ENCODE measurements at places on chromosomes 4 and X.

DNA sequence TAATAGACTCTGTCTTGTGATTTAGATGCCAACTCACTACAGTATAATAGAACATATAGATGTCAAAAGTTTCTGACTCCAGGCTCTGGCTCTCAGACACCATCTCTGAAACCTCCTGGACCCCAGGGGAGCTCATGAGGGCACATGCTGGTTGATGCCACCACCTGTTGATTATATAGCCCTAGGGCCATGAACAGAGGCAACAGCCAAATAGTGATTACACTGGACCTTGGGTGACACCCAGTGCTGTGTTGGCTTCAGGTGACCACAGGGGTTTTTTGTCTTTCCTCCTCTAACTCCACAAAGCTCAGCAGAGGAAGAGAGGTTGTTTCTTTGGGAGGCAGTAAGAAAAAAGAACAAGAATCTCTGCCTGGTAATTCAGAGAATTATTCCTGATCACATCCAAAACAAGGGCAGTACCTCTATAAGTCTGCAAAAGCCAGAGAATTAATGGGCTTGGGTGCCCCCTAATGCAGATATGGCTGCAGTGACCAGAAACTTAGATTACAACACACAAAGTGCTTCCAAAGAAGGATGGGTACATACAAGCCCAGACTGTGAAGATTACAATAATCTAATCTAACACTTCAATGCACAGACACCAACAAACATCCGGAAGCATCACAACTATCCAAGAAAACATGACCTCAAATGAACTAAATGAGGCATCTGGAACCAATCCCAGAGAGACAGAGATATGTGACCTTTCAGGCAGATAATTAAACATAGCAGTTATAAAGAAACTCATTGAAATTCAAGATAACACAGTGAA lies 1920.6 kb downstream of the ARAP2 start:
- no peak for DNase-seq

DNA sequence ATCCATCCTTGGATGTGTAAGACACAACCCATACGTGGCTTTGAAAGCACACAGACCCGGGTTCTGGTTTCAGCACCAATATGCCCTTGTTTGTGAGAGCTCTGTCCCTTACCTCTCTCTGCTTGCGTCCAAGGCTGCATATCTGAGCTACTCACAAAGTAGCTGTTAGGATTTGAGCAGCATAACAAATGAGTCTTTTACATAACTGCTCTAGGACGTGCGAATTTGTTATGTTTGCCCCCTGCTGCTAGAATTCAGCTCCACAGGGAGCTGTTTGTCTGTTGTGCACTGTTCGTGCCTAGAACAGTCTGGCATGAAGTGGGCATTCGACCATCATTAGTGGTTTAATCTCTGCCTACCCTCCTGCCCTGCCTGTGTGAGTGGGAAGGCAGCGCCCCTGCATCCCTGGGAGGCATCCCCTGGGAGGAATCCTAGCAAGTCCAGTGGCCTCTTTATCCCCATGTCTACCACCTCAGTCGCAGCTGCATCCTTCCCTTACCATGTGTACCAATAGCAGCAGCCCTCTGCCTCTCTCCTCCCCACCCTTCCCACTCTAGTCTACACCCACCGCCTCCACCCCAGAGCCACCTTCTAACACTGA lies 42.1 kb downstream of the SLC2A9 start:
- no peak for DNase-seq

- DNase-seq: peak; percentile 45
Measured at GRCh38 chr4:158051401-158052235, 121.2 kb downstream of the GASK1B start.

DNA sequence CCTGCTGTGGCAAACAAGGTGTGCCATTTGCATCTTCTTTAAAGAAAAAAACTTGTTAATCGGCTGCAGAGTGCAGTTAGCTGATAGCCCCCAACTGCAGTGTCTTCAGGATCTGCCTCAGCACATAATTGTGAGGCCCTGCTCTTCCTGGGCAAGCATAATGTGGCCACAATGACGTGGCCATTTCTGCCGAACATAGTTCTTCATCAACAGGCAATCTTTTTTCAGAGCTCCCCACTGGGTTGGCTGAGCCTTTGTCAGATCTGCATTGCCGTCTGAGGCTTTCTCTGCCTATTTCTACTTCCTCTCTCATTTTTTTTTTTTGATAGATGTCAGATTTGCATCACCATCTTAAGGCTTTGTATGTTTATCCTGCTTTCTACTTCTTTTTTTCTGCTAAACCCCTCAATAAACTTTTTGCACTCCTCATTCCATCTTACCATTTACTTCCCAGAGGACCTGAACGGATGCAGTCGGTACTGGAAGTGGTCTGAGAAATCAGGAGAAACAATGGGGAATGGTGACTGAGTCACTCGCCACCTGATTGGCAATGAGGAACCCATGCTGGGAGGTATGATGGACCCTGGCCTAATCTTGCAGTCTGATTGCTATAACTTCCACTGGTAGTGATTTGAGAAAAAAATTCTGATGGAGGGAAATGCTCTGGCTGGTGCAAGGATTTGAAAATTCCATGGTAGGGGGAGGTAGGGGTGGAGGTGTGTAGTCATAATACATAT lies 21.2 kb upstream of the TAB3 start:
- DNase-seq: no peak

GRCh38 chr4:88414755-88415154 lies 36.1 kb downstream of the HERC6 start:
- DNase-seq: no peak

DNA sequence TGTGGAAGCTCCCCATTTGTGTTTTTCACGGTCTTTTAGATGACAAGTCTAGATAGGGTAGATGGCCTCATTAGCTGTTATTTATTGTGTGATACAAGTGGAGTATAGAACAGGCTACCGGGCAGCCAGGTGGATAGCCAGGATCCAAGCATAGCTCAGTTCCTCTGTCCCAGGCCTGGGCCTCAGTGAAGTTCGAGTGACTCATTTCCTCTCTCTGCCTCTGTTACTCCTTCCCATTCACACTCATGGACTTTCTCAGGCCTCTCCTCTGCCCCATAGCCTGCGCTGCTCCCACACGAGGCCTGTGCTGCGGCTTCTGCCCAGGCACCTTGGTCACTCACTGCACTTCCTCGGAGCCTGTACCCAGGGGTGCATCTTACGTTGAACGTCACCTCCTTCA lies 54.5 kb downstream of the TENM3 start:
- no peak for DNase-seq

DNA sequence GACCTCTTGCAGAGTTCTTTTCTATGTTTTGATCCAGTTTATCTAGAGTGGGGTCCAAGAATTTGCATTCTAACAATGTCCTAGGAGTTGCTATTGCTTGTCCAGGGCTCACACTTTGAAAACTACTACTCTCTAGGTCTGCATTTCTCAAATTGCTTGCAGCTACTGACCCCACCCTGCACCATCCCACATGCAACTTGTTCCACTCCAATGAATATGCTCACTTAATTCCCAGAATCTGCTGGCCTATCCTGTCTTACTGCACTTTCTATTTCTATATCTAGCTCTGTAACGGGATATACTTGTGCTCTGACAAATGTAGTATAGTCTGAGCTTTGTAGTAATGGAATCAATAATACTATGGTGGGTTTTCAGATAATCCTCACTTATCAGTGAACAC lies 570.3 kb downstream of the IQCM start:
- DNase-seq: no peak

DNA sequence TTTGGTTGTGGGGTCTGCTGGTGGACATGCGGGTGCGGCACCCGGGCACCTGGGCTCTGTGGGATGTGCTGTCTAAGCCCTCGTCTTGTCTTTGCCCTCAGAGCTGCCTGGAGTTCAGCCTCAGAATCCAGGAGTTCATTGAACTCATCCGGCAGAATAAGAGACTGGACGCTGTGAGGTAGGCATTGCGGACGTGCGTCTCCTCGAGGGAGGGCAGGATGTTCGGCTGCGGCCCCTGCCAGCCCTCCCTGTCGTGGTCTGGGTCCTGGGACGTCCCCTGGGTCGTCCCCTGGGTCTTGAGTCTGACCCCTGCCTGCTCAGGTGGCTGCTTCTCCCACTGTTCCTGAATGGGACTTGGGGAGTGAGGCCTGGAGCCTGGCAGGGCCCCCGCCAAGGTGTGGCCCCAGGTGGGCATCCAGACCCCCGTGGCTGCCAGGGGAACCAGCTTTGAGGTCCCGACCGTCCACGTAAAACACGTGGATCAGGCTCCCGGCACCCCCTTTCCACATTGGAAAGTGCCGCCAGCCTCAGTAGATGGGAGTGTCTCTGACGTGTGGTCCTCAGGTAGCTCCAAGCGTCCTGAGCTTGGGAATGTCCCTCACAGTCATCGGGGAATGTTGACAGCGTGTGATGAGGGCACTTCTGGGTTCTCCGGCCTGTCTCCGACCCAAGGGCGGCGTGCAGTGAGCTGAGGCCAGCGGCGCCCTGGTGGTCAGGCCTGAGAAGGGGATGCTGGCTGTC lies 19.3 kb upstream of the UVSSA start:
- no peak for DNase-seq

- DNase-seq: no peak
Measured at GRCh38 chr4:177185151-177185550, 124.5 kb upstream of the NEIL3 start.

- DNase-seq: no peak
Measured at GRCh38 chr4:185903205-185903604, 91.2 kb upstream of the SORBS2 start.

DNA sequence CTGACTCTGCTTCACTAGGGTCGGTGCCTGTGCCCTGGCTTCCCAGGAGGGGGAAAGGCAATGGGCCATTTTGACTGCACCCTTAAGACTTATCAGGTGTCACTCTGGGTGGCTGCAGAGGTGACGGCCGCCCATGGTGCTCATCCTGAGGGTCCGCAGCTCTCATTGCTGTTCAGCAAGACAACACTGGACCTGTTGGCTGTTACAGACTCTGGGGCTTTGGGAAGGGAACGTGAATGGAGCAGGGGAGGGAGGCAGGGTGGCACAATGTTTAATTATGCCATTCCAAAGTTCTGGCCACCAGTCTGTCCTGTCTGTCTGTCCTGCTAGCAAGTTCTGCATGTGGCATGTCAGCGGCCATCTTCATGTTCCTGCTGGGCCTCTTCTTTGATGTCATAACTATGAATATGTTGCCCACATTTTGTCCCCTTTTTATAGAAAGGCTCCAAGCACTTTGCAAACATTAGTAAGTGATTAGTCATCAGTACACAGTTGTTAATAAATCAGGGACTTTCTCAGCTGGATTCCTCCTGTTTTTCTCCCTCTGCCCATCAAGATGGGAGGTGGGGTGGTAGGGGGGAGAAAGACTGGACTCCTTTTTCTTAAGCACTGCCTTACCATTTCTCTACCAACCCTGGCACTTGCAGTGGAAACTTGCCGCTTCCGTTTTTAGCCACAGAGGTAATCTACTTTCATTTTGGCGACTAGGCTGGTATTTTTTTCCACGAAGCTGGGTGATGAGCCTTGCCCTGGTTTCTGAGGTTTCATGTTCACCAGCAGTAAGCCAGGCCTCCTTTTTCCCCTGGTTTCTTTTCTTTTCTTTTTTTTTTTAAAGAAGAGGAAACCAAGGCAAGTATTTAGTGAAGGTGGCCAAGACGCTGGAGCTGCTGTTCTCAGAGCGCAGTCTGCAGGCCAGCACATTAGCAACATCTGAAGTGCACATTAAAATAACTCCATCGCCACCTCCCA lies 88.6 kb upstream of the TRIM2 start:
- no peak for DNase-seq

GRCh38 chr4:184362396-184362795 lies 112.0 kb downstream of the IRF2 start:
- no peak for DNase-seq

- peak; percentile 79 for DNase-seq
Measured at GRCh38 chr4:24419181-24420034, 164.9 kb downstream of the DHX15 start.

- DNase-seq: no peak
Measured at GRCh38 chr4:148021686-148022085, 289.8 kb downstream of the ARHGAP10 start.

- DNase-seq: no peak
Measured at GRCh38 chr4:112341033-112341432, 43.9 kb downstream of the ALPK1 start.

- no peak for DNase-seq
Measured at GRCh38 chr4:47784222-47784621, 53.6 kb downstream of the CORIN start.

GRCh38 chrX:149831473-149831872 lies 49.5 kb upstream of the MAGEA8 start:
- no peak for DNase-seq

DNA sequence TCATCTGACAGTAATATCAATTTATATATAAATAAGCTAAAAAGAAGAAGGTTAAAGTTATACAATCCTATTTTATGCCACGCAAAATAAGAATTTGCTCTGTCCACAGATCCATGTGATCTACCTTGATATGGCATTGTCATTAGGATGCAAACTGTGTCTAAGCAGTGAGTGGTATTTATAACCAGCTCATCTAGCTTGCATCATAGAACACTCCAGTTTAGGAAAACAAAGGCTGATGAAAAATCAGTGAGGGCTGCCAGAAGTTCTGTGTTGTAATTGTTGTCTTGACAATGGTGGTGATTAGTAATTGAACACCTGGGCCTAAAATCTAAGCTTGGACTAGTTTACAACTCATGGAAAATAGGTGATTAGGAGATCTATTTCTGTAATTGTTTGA lies 111.0 kb downstream of the CPE start:
- no peak for DNase-seq

GRCh38 chr4:125827696-125828052 lies 512.9 kb downstream of the FAT4 start:
- DNase-seq: no peak

GRCh38 chr4:83268491-83268890 lies 16.1 kb downstream of the COQ2 start:
- DNase-seq: no peak

DNA sequence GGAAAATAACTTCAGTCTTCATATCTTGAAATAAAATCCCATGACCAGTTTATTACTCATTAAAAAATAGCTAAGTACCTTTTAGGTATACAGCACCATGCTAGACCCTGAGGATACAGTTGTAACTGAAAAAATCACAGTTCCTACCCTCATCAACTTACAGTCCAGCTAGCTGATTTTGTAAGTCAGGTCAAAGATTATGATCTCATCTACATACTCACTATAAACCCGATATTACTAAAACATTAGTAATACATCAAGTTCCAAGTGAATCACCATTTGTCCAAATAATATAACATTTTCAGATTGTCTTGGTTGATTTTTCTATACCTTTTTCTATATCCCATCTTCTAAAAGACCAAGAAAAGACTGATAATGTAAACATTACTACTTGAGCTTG lies 333.9 kb downstream of the INPP4B start:
- no peak for DNase-seq

DNA sequence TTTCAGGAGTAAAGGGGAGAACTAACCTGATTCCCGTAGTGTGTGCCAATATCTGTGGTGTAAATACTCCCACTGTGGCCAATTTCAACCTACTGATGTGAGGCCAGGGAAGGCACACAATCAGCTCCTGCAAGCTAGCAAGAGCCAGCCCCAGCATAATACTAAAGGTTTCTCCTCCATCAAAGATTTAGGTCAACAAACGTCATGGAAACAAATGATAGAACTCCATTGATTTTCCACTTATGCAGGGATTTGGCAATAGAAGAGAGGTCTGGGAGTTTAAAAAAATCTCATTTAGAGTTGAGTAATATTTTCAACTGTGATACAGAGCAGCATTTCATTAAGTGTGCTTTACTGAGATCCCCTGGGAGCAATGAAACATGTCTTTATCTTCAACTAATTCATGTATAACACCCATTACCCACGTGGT lies 15.8 kb upstream of the VEGFD start:
- no peak for DNase-seq

- DNase-seq: no peak
Measured at GRCh38 chr4:77264826-77265225, 107.8 kb downstream of the CCNG2 start.

- DNase-seq: no peak
Measured at GRCh38 chrX:3177851-3178250, 136.6 kb downstream of the ARSF start.

All from left cardiac atrium (tissue), 4 donors.